ENCODE measurements at places on chromosomes 16 and 17.

DNA sequence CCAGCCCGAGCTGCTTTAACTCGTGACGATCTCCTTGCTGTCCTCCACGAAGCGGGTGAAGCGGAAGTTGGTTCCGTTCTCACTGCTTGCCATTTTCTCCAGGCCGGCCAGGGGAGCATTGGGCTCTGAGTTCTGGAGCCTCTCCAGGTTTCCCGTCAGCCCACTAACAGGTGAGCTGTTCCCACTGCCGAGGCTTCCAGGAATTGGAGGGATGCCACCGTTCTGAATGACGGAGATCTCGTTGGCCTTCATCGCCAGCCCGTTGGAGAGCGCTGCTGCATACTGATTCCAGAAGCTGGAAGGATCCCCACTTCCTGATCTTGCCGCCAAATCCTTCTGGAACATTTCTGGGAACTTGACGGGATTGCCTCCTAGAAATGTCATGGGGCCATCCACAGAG is 14.0 kb downstream of the SALL1 start:
- DNase-seq: no peak

DNA sequence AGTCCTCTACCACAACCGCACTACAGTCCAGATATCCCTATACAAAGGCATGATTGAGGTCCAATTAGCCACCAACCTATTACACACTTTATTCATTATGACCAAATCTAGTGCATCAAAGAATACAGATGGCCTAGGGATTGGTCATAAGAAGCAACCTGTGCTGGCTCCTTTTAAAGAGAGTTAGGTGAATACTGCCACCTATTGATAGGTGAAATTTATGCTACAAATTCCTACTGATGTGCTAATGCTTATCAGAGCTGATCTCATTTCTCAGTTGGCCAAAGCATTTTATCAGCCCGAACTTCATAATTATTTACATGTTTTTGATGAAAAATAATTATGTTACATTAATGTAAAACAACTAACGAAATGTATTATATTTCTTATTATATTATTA is 166.3 kb downstream of the ANKFN1 start:
- DNase-seq: no peak

GRCh38 chr16:78956859-78957258 is 643.7 kb downstream of the MAF start:
- no peak for DNase-seq

GRCh38 chr16:86327321-86327720 is 183.0 kb upstream of the FOXF1 start:
- no peak for DNase-seq

- DNase-seq: no peak
These were observed 958 bp downstream of the CBX8 start for GRCh38 chr17:79795795-79796443.

DNA sequence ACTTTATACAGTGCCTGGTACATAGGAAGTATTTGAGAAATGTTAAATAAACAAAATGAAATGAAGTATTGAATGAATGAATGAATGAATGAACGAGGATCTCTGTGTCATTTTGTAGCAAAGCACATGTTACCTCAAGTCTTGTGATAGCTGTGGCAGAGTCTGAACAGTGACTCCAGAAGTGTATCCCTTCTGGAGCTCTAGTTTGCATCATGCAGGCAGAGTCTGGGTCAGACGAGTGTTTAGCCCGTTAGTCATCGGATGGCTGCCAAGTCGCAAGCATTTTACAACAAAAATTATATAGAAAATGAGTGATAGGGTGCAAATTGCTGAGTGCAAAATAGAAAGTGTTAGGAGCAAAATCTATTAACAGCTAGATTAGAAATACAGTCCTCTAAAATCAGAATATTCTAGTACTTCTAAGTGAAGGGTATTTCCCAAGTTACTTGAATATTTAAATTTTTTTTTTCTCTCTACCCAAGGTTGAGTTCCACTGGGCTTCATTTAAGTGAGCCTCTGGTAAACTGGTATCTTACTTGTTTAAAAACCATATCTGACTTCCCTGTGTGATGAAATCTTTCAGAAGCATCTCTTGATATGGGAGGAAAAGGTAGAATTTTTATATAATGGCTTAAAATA is 113.3 kb downstream of the FTO start:
- no peak for DNase-seq

DNA sequence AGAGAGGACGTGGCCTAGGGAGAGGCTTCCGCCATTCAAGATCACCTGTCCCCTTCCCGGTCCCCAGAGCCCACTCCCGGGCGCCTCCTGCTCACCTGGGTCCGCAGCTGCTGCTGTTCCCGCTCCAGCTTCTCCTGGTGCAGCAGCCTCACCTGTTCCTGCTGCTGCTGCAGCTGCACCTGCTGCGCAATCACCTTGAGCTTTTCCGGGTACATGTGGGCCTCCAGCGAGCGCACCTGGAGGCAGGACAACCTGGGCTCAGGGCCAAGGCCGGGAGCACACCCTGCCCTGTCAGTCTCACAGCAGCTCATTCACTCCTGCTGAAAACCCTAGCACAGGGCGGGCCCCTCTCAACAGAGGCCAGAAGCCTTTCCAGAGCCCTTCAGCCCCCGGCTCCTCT is 12.5 kb downstream of the TFAP4 start:
- DNase-seq: no peak

DNA sequence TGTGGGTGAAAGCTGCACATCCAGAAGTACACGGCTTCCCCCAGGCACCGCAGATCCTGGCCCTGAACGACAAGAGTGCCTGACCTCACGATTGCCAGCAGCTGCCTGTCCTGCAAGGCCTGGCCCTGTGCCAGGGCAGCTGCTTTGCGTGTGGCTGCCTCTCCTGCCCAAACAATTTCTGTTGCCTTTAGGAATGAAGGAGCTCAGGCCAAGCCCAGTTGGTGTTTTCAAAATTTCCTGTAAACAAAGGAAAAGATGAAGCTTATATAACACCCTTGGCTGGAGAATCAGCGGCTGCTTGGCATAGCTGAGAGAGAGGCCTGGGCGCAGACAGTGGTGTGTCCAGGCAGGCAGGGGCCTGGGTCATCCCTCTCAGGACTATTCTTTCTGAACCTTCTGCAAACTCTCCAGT is 11.7 kb upstream of the SLC47A2 start:
- DNase-seq: no peak

DNA sequence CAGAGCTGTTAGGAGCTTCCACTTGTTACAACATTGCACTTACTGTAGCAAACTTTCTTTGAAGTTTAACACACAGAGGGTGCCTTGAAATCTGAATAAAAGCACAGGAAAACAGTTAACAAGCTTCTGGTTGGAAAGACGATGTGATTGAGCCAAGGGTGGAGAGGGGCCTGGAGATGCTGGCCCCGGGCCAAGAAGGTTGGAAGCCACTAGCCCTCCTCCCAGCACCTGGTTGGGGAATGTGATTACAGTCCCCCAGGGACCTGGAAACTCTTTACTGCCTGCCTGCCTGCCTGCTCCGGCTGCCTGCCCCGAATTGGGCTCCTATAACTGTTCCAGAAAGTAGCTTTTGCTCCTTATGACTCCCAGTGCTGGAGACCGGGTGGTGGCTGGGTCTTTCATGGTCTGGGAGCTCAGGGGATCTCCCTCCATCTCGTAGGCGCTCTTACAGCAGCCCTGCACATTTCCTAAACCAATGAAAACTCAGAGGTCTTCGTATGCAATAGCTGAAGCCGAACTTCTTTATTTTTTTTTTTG is 48.0 kb upstream of the ZFHX3 start:
- DNase-seq: no peak

DNA sequence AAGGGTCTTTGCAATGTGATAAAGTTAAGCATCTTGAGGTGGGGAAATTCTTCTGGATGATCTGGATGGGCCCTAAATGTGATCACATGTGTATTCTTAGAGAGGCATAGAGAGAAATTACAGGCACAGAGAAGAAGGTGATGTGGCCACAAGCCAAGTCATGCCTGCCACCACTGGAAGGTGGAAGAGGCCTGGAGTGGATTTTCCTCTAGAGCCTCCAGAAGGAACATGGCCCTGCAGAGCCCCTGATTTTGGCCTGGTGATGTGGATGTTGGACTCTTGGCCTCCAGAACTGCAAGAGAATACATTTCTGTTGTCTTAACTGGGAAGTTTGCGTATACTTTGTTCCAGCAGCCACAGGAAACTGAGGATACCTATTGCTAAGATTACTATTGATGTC is 156.9 kb upstream of the CACNG5 start:
- no peak for DNase-seq

DNA sequence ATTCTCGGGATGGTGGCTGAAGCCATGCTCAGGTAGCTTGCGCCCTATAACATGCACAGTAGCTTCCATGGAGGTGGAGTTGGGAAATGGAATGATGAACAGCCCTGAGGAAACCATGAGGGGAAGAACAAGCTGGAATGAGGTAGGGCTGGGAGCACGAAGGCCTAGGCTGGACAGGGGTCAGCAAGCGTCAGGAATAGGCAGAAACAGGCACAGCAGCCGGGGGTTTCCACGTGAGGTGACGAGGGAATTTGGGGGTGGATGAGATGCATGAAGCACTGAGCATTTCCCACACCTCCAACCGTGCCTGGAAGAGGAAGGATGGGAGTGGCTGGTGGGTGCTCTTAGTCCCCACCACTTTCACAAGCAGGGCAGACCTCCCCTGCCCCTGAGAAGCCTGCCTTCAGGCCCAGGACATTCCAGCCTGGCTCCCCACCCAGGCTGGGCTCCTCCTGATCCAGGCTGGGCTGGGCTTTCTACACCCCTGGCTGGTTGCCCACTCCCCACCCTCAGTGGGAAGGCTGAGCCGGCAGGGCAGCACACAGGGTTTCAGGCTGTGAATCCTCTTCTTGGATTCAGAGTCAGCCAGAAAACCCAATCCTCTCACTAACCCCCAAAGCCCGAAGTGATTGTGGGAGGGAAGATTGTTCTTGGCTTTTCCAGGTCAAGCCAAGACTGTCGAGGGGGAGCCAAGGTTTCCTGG is 21.9 kb downstream of the PLEKHG4 start:
- no peak for DNase-seq

- DNase-seq: no peak
These were observed 69.3 kb downstream of the FTO start for GRCh38 chr16:53773150-53773846.

- no peak for DNase-seq
These were observed 1.2 kb downstream of the GFAP start for GRCh38 chr17:44914148-44914547.

DNA sequence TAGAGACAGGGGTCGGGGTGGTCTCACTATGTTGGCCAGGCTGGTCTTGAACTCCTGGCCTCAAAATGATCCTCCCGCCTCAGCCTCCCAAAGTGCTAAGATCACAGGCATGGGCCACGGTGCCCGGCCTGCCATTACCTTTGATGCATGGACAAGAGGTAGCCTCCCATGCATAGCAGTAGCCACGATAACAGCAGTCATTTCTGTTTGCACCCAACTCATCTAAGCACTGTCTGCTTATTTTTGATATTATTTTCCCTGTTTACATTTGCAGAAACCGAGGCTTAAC is 37.5 kb upstream of the SNN start:
- no peak for DNase-seq

GRCh38 chr16:3158510-3159314 is 23.9 kb downstream of the ZNF213 start:
- DNase-seq: peak; percentile 82

DNA sequence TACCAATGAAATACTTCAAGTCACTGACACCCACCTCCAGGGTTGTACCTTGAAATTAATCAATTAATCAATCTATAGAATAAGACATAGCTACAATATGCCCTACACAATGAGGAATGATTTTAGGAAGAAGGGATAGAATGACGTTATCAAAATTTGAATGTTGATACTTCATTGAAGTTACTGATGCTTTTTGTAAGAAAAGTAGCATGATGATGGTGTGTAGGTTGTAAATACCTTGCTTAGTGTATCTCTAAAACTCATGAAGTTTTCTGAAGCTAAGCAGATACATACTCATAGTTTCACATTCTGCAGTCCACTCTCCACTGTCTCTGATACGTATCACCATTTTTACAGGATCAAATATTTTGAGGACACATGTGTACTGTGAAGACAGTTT is 670.4 kb upstream of the GOT2 start:
- no peak for DNase-seq

GRCh38 chr17:4453812-4454591 is 20.3 kb downstream of the SPNS3 start:
- no peak for DNase-seq

DNA sequence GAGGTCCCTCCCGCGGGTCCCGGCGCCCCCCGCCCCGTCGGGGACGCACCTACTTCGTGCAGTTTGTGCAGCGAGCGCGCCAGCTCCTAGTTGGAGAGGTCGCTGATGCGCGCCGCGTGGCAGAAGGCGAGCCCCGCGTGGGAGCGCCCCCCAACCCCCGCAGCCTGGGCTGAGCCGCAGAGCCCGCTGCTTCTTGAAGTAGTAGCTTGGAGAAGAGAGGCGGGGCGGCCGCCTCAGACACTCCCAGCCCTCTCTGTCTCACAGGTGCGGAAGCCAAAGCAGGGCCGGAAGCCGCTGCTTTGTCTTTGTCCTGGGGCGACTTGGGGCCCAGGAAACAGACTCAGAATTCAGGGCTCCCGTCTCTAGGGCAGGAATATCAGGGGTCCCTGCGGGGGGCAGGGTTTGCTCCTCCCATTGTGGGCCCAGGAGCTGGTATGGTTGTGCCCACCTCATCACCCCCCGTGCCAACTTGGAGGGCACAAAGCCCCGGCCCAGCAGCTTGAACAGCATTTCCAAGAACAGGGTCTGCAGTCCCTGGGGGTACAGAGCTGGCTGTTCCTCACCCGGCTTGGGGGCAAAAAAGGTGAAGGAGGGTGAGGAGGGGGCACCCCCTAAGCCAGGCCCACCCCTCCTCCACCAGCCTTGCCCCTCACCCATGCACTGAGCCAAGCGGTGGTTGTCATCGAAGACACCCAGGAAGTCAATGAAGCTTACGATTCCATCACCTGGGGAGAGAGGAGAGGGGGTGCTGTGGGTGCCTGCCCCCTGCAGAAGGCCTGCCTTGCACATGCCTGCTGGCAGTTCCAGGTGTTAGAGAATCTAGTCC is 13.5 kb downstream of the SPATA32 start:
- peak; percentile 79 for DNase-seq

DNA sequence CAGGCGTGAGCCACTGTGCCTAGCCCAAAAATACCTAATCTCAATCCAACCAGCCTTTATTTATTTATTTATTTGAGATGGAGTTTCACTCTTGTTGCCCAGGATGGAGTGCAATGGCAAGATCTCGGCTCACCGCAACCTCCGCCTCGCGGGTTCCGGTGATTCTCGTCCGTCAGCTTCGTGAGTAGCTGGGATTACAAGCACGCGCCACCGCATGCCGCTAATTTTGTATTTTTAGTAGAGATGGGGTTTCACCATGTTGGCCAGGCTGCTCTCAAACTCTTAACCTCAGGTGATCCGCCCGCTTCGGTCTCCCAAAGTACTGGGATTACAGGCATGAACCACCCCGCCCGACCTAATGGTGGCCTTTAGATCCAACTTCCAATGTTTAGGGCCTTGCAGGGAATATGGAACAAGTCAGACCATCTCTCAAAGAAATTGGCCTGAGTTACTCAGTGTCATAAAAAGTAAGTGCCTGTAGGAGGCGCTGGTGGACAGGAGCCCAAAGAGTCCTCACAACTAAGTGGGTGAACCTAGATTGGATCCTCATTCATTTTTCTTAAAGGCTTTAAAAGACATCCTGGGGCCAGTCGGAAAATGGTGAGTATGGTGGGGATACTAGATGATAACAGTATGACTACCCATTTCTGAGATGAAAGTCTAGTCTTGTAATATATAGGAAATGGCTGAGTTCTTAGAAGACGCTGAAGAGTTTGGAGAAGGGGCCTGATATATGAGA is 4.6 kb downstream of the ZSCAN10 start:
- peak; percentile 69 for DNase-seq
